ENCODE measurements at places on chromosomes 3 and 15.
A peak's percentile ranks its signal among the peaks of the same experiment; 100 is the strongest.

- no peak for DNase-seq
Observed at GRCh38 chr15:79981831-79982455, 10.9 kb upstream of the BCL2A1 start.

GRCh38 chr3:102200126-102200525, 234.7 kb upstream of the ZPLD1 start:
- no peak for DNase-seq

DNA sequence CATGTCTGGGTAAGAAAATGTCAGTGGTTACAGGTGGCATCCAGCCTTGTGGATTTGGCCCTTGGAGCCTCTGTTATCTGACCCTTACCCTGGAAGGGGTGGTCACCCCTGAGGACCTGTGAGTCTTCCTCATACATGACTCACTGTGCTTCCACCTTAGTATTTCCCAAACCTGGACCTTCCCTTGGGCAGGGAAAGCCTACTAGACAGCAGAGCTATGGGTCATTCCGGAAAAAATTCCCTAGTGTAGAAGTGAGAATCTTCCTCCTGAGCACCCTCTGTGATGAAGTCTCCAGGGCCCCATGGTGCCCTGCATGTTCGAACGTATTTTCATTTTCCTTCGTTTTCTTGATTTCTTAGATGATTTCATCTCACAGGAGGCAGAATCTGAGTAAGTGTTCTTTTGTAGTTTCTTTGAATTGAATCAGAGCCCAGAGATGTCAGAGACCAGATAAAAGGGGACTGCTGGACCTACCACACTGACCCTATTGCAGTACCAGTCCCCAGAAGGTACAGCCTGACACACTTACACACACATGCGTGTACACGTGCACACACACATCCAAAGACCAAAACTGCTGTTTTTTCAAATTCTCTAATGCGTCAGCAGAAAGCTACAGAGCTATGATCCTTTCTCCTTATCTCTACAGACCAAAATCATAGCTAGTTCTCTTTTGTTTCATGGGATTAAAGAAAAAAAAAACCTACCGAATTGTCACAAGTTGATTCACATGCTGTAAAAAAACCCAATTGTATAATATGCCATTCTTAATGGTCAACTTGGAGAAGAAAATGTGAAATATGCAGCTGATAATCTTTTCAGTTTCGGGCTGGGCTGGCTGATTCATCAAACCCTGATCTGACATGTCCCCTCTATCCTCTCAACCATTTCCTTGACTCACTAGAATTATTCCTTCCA, 50.5 kb upstream of the ARHGEF3 start:
- no peak for DNase-seq

GRCh38 chr3:124248471-124249028, 256.6 kb upstream of the ROPN1 start:
- DNase-seq = no peak

- no peak for DNase-seq
Observed at GRCh38 chr15:60421544-60421943, 23.8 kb upstream of the ANXA2 start.

DNA sequence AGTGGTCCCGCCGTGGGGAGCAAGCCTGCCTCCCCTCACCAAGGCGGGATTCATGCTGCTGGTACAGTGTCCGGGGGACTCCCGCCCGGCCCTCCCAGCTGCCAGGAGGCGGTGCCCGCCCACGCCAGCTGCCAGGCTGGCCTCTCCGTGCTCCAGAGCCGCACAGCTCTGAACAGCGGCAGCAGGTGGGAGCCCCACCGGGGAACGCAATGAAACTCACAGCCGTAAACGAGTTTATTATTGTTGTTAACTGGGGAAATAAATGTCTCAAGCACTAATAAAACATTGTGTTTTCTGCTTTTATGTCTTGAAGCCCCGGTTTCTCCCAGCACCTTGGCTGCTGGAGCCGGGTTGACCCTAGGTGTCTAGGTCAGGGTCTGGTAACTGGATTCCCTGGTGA, 317.7 kb upstream of the TLE3 start:
- no peak for DNase-seq

GRCh38 chr15:25240461-25241021, 198.3 kb downstream of the UBE3A start:
- no peak for DNase-seq

- DNase-seq = no peak
Observed at GRCh38 chr3:5560199-5560598, 372.7 kb downstream of the EDEM1 start.

GRCh38 chr3:167520266-167521005, 46.6 kb upstream of the SERPINI2 start:
- DNase-seq = no peak

DNA sequence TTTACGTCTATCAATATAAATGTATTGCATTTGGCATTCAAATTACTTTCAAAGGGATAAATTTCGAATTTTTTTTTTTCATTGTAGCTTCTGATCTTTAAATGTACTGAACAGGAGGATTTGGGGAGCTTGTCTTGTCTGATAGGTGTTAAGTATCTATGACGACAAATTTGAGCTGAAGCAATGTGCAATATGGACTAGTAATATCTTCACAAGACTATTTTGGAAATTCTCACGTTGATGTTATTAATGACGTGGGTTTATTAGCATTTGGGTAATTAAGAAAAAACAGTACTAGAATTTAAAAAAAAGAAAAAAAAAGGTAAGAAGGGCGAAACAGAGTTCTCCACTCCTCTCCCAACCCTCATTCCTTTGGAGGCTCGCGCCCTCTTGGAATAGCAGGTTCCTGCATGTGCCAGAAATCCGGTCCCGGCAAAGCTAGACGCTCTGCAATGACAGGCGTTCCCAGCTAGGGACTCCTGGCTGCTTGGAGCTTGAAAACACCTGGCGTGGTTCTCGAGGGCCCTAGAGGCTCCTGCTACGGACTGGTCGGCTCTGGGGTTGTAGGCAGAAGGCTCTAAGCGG, 648 bp upstream of the P2RY1 start:
- peak; percentile 96 for DNase-seq

- DNase-seq = no peak
Observed at GRCh38 chr3:43782541-43782940, 91.8 kb downstream of the ABHD5 start.

DNA sequence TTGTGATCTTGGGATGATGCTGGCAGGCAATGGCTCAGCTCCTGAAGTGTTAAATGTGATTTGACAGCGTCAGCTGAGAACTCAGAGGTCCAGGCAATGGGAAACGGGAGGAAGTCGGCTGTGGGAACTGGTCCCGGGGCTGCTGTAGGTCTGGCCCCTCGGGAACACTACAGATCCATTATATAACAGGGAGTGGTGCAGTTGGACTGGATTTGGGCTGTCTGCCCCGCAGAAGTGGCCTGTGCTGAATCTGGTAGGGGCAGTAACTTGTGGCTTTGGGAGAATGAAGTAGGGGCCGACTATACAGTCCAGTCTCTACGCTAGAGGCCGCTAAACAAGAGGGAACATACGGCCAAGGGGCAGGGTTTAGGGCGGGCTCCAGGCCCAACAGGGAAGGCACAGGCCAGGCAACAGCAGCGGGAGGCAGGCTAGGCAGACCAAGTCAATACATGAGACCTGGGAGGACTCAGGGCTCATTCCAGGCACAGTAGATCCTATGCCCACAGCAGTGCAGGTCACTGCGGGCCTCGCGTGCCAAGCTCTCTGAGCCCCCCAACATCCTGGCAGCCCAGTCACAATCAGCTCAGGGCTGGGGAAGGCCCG, 20.3 kb upstream of the IL16 start:
- DNase-seq = no peak

- DNase-seq = no peak
Observed at GRCh38 chr15:39083213-39083612, 497.7 kb upstream of the THBS1 start.

GRCh38 chr3:34361921-34362320, 563.5 kb downstream of the PDCD6IP start:
- DNase-seq = no peak

- no peak for DNase-seq
Observed at GRCh38 chr3:126119008-126119675, 35.2 kb upstream of the SLC41A3 start.

GRCh38 chr15:101620671-101621070, 31.5 kb downstream of the TM2D3 start:
- DNase-seq = no peak

- DNase-seq = no peak
Observed at GRCh38 chr3:8523041-8523440, 21.4 kb downstream of the LMCD1 start.

GRCh38 chr15:41513506-41514227, at the start of gene LTK:
Gene LTK, minus strand, starts transcription at chr15:41513827. Its CDS starts 118 bp downstream, at chr15:41513709.
- DNase-seq = peak; percentile 93

DNA sequence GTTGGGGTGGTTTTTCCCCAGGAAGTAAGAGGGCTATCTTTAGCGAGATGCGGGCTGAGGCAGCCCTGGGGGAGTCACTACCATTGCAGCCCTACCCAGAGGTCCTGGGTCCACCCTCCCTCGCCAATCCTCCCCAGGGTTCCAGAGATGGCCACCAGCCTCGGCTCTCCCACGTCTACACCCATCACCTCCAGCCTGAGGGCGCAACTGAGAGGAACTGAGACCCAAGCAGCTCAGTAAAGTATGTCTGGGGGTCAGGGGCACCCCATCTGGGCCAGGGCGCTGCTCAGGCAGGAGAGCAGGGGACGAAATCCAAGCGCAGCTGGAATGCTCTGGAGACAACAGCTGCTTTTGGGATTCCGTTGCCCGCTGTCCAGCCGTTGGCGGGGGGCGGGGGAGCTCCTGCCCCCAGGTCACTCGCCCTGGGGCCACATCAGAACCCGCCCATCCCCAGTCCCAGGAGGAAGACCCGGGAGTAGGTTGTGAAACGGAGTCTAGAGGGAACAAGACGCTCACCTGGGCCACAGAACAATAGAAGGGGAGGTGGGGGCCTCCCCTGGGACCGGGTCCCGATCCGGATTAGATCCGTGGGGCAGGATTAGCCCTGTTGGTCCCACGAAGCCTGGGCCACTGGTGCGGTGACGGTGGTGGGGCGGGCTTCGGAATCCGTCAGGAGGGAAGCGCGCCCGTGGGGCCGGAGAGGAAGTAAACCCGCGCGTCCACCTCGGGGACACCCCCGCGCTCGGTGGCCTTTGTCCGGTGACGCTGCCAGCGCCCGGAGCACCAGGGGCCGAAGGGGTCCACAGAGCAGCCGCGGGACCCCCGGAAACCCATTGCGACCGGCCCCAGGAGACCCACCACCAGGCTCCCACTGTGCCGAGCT, 1.4 kb upstream of the NDUFAF3 start:
- DNase-seq = peak; percentile 73

GRCh38 chr3:172341482-172342059, 106.7 kb downstream of the GHSR start:
- DNase-seq = peak; percentile 83

GRCh38 chr3:132629928-132630327, 29.7 kb downstream of the ACAD11 start:
- DNase-seq = no peak

- no peak for DNase-seq
Observed at GRCh38 chr3:32281570-32282106, 43.2 kb downstream of the CMTM8 start.

GRCh38 chr3:111284503-111285183, 213.0 kb downstream of the NECTIN3 start:
- no peak for DNase-seq

GRCh38 chr3:195715583-195716266, 5.1 kb upstream of the MUC20 start:
- no peak for DNase-seq

DNA sequence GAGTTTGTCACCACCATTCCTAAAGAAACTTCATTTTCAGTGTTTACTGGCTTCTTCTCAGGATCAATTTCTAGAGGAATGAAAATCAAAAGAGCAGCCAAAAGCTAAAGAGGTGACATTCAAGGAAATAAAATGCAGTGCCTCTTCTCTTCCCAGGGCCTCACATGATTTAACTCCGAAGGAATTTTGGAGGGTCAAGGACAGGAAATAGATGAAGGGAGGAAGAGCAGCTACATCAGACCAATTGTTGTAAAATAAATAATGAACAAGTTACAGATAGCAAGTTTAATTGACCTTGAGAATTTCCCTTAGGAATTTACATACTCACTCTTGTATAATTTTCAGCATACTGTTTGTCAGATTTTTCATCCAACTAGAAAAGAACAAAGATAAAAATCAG, 78.1 kb downstream of the LRRFIP2 start:
- DNase-seq = no peak

GRCh38 chr3:98772022-98772421, 8.9 kb downstream of the ST3GAL6 start:
- DNase-seq = no peak

DNA sequence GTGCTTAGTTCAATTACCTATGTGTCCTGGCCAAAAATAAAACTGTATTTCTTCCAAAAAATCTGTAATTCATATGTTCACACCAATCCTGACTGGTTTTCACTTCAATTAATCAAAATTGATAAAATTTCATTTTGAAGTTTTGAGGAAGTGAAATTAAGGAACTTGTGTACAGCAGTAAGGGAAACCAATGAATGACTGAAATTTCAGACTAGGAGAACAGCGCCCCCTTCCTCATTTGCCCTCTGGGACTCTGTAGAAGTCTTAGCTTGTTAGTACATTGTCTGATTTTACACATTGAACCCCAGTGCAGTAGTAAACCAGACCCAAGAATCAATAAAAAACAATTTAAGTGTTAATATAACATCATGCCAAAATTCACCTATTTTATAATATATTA, 495.3 kb upstream of the AGTR1 start:
- DNase-seq = peak; percentile 33

Data from NCI-H82 (cell line).